ENCODE measurements at places on chromosomes 12 and 14.
A peak's percentile ranks its signal among the peaks of the same experiment; 100 is the strongest.

DNA sequence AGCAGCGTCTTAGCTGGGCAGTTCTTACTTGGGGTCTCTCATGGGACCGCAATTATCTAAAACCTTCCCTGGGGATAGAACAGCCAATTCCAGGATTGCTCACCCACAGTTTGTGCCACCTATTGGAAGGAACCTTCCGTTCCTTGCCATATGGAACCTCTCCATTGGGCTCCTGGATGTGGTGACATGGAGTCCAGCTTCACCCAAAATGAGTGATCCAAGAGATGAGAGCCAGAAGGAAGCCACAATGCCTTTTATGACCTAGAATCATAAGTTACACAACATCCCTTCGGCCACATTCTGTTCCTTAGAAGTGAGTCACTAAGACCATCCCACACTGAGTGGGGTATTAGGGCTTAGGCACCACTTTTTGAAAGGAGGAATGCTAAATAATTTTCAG lies 164.4 kb downstream of the FBXL14 start:
- peak; percentile 16 for DNase-seq

GRCh38 chr12:83408851-83409250 lies 722.1 kb downstream of the TMTC2 start:
- no peak for DNase-seq

- no peak for DNase-seq
Observed at GRCh38 chr12:131367983-131368667, 342.8 kb upstream of the SFSWAP start.

DNA sequence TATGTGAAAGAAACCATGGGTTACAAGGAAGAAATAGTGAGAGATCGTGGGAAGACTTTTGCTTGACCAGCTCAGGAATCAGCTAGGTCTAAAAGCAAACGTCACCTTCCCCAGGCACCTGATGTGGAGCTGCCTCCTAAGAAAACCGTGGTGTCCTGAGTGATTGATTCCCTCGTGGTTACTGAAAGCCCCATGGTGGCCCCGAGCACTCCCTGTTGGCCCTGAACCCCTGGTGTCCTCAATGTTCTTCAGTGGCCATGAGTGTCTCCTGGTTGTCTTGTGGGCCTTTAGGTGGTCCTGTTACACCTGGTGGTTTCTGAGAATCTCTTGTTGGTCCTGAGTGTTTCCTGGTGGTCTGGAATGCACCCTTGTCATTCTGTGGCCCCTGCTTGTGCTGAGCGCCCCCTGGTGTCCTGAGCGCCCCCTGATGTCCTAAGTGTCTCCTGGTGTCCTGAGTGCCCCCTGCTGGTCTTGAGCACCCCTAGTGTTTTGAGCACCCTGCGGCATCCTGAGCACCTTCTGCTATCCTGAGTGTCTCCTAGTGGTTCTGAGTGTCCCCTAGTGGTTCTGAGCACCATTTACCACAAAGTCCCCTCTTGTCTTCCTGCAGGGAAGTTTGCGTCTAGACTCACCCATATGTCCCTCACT lies 518.7 kb downstream of the TMEM121 start:
- DNase-seq = peak; percentile 46

DNA sequence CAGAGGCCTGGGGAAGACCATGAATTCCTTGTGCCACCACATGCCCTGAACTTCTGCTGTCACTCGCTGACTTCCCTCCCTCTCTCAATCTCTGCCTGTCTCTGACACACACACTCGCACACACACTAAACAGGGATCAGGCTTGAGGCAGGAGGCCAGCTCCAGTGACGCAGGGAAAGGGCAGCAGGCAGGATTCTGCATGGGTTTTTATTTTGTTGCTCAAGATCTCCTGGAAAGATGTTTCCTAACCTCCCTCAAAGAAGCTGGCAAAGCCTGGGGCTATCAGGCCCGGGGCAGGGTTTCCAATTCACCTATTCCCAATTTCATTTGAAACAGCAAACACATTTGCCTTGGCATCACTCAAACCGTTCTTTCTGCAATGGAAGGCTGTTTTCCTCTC lies 27.7 kb upstream of the PEX5 start:
- DNase-seq = no peak

GRCh38 chr12:94941440-94941862 lies 62.0 kb downstream of the NDUFA12 start:
- DNase-seq = no peak

GRCh38 chr12:131605304-131605829 lies 105.5 kb upstream of the SFSWAP start:
- DNase-seq = no peak
